ENCODE measurements at places on chromosomes 2 and 18.

DNA sequence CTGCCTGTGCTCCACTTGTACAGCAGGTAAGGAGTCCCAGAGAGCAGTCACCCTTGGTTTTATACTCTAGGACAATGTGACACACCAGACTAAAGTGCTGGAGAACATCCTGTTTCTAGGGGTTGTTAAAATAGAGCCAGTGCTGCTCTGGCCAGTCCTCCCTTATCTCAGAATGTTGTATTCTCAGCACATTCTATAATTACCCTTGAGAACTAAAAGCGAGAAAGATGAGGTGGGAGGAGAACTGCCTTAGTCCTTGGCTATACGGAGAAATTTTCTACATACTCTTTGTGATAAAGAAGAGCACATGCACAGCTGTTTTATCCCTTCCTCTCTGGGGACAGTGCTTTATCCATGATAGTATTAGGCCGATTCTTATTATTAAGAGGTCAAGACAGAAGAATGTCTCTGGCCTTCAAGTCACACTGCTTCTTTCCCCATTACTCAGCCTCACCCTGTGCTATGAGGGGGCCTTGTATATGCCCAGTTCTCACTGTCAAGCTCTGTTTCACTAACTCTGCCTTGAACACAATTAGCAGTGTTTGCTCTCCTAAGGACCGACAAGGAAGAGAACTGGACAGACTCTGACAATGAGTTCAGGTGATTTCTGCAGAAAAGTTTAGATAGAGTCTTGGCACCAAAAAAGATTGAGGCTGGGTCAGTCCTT lies 385.8 kb downstream of the TRIB2 start:
- no peak overlapping the region for H3K27ac ChIP-seq
- no peaks in the 10 kb centered on the region for H3K36me3 ChIP-seq
- no peaks in the 10 kb centered on the region for H3K4me1 ChIP-seq
- no peak for DNase-seq
- no peak overlapping the region for H3K4me3 ChIP-seq

DNA sequence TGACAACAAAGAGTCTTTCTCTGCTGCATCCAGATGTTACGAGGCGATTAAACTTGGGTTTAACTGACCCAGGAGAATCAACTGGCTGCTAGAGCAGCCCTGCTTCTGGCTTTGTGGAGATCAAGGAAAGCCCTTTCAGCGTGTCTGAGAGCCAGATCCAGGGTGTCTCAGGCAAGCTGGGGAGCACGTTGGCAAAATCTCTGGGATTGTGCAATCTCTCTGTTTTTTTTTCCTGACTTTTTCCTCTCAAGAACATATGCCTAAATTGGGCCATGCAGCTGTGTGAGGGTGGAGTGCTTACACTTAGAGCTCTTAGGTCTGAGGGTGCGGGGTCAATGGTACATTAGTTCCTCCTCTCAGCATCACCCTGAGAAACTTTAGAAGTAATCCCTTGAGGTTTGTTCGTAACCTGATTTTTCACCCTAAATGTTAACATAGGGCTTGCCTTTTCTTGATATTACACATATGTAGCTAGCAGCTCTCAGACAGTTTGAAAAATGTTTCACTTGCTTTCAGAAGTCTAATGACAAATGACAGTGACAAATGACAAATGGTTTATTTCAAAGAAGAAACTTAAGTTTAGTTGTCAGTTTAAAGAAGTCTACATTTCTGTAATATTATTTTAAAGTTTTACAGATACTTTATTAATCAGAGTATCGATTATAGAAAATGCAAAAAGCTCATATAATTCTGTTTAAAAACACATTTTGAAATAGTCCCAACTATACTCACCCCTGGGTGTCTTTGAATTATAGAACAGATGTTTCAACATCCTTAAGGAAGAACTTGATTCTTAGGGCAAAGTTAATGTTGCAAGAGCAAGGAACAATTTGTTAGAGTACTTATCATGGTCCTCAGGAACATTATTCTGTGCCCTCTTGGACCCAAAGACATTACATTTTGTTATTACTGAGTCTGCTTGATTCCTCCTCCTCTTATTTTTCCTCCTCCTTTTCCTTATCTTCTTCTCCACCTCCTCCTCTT lies 38.4 kb upstream of the ZSWIM2 start:
- no peak for DNase-seq
- peaks cover 3% of the 10 kb centered on the region for H3K27me3 ChIP-seq
- peaks cover 31% of the 10 kb centered on the region for H3K4me1 ChIP-seq
- no peak overlapping the region for H3K4me3 ChIP-seq
- no peak overlapping the region for H3K27ac ChIP-seq

GRCh38 chr18:77146249-77147080 lies 13.9 kb upstream of the MBP start:
- peak overlapping the region; percentile 93 for H3K27ac ChIP-seq
- H3K36me3 ChIP-seq = no peaks in the 10 kb centered on the region
- peak overlapping the region; percentile 43 for H3K4me3 ChIP-seq
- peaks cover 3% of the 10 kb centered on the region for H3K27me3 ChIP-seq

- H3K4me1 ChIP-seq = peaks cover 42% of the 10 kb centered on the region
- peak overlapping the region; percentile 91 for H3K4me3 ChIP-seq
- H3K27ac ChIP-seq = no peak overlapping the region
- no peak for DNase-seq
Observed at GRCh38 chr2:29117636-29118303, 2.6 kb downstream of the CLIP4 start.

GRCh38 chr2:160719116-160719515 lies 225.5 kb upstream of the RBMS1 start:
- no peak overlapping the region for H3K27ac ChIP-seq
- no peak overlapping the region for H3K4me3 ChIP-seq
- H3K36me3 ChIP-seq = no peaks in the 10 kb centered on the region

Data from immature natural killer cell (primary cell).